ENCODE measurements at places on chromosomes 5 and 9.

GRCh38 chr9:3434594-3434993 is 91.2 kb downstream of the RFX3 start:
- no peak for DNase-seq

- DNase-seq, result peak; percentile 84
Measured at GRCh38 chr5:167207081-167207480, 1084.4 kb upstream of the WWC1 start.

DNA sequence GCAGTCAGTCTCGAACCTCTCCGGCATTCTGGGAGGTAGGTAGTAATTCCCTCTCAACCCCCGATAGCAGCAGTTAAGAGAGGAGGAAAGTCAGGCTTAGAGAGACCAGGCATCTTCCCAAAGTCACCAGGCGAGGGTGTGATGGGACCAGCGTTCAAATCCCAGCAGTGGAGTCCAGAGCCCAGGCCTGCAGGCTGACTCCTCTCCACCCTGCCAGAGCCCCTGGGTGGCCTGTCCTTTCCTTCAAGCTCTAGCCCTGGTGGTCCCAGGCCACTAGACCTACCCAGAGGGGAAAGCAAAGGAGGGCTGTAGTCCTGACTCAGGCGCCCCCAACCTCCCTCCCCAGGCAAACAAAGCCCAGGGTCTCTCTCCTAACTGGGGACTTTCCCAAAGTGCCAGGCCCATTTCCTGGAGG is 4.2 kb upstream of the NR5A1 start:
- no peak for DNase-seq

DNA sequence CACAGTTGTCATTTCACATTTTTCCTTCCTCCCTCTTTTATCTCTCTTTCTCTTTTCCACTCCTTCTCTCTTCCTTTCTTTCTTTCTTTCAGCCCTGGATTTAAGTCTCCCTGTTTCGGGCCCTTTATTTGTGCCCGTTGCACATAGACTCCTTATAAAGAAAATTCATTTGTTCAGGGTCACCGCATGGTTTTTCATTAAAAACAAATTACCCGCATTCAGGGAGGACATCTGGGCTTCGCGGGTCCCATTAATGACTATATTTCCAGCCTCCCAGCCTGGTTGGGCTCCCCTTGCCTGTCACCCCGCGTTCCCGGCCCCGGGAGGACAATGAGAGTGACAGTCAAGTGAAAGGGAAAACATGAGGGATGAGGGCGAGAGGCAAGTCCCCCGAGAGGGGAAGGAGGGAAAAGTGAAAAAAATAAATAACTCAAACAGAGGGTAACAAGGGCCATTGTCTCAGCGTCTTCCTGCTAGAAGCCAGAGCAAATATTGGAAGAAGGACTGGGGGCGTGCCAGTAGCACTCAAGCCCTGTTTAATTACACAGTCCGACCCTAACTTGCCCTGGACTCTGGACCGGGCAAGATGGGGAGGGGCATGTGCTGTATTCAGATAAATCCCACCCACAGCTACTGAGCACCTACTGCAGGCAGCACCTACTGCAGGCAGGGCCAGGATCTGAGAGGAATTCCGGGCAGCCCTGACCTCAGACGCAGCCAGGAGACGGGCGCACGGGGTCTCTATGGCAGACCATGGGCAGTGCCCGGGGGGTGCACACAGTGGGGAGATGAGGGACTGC is 166.2 kb downstream of the PAX5 start:
- no peak for DNase-seq

- DNase-seq, result no peak
Measured at GRCh38 chr5:150015415-150015814, 14.9 kb downstream of the HMGXB3 start.

- no peak for DNase-seq
Measured at GRCh38 chr5:126970517-126971017, 59.8 kb downstream of the MARCHF3 start.

GRCh38 chr5:113058269-113058668 is 81.7 kb downstream of the DCP2 start:
- DNase-seq, result no peak

- DNase-seq, result no peak
Measured at GRCh38 chr5:59562756-59563389, 330.7 kb downstream of the PDE4D start.

GRCh38 chr9:69895185-69895584 is 74.6 kb downstream of the CFAP95 start:
- DNase-seq, result no peak

DNA sequence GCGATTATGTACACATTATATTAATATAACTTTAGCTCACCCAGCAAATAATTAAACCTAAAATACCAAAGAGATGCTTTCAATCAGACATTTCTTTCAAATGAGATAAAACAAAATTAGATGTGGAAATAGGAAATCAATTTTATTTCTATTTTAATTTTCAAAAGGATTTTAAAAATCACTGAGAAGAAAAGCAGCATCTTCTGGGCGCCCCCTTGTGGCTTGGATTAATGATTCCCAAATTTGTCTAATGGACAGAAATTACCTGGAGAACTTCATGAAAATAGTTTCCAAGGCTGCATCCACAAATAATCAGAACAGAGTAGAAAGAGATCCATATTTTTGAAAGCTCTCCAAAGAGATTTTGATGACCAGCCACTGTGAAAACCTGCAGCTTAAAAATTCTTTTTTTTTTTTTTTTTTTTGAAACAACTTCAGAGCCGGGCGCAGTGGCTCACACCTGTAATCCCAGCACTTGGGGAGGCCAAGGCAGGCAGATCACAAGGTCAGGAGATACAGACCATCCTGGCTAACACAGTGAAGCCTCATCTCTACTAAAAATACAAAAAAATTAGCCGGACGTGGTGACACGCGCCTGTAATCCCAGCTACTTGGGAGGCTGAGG is 50.9 kb upstream of the CEMIP2 start:
- DNase-seq, result no peak

DNA sequence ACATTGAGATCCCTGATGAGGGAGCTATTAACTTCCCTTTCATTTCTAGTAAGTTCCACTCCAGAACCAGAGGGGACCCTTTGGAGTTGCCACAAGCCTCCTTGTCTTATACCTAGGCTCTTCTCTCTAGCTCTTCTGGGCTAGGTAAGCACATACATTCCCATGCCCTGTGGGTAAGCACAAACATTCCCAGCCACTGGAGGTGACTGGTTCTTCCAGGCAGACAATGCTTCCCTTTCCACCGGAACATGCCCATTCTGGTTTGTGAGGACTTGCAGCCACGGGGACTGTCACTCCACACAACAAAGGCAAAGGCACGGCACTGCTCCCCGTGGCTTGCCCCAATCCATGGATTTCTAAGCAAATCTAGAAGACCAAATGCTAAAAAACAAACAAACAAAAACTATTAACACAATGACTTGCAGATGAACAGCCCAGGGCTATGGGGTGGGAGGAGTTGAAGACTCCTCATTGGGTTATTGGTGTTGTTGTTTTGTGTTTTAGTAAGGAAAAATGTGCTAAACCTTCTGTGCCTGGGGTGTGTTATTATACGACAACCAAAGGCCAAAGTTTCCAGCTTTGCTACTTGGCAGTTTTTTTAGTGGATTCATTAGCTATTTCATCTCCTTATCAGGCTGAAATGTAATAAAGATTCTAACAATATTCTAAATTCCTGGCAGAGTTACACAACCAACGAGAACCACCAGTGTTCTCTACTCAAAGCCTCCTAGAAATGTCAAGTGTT is 276.2 kb downstream of the SYK start:
- no peak for DNase-seq

DNA sequence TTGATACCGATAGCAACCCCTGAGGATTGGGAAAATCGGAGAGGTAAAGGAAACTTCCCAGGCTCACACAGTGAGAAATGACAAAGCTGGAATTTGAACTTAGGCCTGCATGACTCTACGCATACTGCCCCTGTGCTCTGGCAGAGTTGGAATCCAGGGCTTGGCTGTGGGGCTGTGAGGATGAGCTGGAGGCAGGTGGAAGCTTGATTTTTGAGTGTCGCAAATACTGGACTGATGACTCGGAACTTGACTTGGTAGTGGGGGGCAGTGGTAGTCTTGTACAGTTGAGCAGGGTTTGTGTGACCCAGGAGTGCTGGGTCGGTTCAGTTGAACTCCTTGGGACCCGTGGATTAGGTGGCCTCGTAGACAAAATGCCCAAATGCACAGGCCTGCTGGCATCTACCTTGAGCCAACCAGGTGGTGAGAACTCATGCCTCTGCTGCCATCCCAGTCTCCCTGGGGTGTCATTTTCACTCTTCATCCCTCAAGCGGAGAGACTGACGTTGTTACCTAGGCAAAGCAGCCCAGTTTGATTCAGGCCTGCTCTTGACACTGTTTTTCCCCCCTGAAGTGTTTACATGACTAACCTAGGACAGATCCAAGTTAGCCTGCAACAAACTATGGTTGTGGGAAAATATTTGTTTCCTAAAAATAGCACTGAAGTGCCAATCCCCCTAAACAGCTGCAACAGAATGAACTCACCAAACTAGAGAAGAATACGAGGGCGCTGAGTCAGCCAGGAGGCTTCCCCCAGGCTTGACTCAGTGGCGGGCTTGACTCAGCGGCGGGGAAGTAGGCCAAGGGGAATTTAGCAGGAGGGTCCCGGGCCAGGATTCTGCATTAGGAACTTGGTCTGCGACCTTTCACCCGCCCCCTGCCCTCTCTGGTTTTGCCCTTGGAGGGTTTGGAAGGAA is 45.7 kb upstream of the ORM1 start:
- DNase-seq, result peak; percentile 41

DNA sequence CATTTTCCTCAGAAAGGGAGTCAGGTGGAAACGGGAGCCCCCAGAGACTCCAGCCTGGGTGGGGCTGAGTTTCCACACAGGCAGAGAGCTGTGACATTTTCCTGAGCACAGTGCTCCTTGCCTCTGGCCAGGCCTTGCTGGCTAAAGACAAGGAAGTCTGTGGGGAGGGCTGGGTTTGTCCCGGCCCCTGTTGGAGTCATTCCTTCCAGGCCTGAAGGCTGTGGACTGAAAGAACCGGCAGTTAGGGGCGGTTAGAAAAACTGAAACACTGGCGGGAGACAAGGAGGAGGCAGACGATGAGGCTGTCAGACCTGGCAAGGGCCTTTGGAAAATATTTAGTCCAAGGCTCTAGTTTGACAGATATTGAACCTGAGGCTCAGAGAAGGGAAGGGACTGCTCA is 29.9 kb downstream of the COL15A1 start:
- DNase-seq, result peak; percentile 80

GRCh38 chr5:16609412-16609811 is 7.4 kb downstream of the RETREG1 start:
- DNase-seq, result no peak

GRCh38 chr9:1083325-1083913 is 33.3 kb downstream of the DMRT2 start:
- DNase-seq, result peak; percentile 79

DNA sequence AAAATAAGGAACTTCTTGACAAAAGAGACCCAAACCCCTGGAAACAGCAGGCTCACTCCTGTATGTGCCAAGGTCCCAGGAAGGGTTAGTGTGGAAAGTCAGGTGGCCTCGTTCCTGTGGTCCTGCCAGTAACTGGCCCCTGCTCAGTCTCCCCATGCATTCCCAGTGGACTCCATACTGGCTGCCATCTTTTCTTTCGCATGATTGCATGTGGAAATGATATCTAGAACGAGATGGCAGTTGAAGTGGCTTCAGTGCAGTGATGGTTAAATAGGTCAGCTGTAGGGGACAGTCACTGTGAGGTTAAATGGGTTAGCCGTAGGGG is 30.4 kb downstream of the AHRR start:
- no peak for DNase-seq

DNA sequence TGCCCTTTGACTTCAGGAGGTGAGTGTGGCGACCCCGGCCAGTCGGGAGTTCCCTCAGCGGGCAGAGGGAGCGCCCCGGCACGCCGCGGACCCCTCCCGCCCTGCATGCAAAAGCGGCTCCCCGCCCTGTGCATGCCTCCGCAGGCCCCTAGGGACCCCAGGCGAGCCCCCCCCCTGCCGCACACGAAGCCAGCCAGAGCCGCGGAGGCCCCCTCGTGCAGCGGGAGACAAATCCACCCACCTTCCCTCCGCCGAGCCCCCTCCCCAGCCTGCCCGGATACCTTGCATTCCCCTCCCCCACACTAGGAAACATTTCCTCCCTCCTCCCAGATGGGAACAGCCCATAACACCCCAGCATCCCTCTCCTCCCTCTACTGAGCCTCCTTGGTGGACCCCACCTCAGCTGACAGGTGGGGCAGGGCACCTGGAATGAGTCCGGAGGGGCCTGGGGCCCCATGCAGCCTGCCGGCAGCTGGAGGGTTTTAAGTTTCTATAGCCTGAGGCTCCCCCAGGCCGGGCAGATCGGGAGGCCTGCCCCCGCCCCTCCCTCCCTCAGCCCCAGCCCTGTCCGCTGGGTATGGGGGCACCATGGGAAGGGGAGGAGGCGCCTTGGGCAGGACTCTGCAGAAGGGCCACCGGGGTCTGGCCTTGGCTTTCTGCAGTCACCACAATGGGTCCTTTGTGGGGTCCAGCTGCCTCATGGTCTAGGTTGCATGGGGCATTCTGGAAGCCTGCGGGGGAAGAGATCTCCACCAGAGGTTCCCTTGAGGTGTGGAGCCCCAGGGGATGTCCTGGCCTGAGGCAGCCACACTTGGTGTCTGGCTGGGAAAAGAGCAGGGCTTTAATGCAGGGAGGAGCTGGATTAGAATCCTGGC is 601 bp downstream of the ERGIC1 start:
- DNase-seq, result peak; percentile 68

GRCh38 chr5:118577621-118578020 is 410.7 kb downstream of the DTWD2 start:
- no peak for DNase-seq

GRCh38 chr9:136694163-136694871 is 7.1 kb upstream of the AGPAT2 start:
- no peak for DNase-seq

GRCh38 chr5:108083232-108083631 is 298.7 kb downstream of the FBXL17 start:
- no peak for DNase-seq

Data from left hindlimb (tissue), 1 donor.